Cerebellar nuclear complex (tissue), 1 donor: ENCODE measurements at places on chromosomes 13 and 19.

- no peak for DNase-seq
Observed at GRCh38 chr19:55373993-55374757, 2.5 kb upstream of the TMEM190 start.

DNA sequence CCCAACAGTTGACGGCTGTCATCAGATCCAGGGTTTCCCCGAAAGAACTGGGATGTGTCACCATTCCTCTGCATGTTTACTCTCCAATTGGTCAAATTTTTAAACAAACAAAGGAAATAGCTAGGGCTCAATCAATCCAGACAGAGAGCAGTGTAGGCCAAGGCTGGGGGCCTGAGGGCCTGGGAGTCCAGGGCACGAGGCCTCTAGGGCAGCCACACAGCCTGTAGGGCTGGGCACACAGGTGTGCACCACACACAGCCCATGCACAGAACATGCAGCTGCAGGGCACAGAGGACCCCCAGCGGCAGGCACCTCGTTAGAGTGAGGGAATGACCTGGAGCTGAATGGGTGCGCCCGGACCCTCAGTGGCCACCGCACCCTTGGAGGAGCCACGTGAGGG is 9.5 kb downstream of the MIER2 start:
- no peak for DNase-seq

DNA sequence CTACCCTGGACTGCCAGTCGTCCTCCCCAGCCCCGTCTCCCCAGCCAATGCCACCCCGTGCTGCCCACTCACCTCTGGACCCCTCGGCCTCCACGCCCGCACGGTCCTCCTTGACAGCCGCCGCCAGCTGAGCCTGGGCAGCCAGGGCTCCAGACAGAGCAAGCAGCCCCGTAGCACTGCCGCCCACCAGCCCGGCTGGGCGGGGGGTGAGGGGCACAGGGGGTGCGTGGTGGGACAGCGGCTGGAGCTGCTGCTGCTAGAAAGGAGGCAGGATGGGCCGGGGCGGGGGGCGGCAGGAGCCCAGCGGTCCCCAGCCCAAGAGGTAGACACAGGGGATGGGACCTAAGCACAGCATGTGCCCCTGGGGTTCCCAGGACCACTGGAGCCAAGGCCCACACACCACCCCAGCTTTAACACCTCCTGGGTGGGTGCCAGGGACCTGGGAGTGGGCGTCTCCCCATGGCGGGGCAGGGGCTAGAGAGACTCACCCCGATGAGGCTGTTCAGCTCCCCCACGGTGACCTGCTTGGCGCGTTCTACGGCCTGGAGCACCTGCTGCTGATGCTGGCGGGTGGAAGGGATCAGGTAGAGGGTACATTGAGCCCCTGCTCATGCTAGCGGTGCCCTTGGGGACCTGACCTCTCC is 9.7 kb downstream of the TLE2 start:
- DNase-seq = no peak

GRCh38 chr13:98858191-98858590 is 105.7 kb upstream of the SLC15A1 start:
- no peak for DNase-seq

GRCh38 chr13:99983499-99984401 is 2.2 kb downstream of the ZIC2 start:
- DNase-seq = no peak

DNA sequence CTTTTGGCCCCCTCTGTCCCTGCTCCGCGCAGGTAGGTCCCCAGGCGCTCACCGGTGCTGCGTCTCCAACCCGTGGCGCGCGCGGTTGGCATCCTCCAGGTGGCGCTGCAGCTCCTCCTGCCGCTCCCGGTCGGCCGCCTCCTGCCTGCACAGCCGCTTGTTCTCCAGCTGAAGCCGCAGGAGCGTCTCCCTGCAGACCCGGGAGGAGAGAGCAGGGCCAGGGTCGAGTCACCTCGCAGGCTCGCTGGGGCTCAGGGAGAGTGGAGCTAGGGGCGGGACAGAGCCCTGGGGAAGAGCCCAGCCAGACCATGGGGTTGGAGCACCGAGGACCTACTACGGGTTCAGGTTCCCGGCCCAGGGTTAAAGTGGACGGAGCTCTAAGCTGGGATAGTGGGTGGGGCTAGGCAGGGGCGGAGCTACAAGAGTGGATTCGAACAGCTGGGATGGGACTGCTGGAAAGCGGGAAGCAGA is 9.3 kb downstream of the HOOK2 start:
- DNase-seq = no peak

- DNase-seq = no peak
Observed at GRCh38 chr19:10110076-10110971, 1.2 kb upstream of the P2RY11 start.

- no peak for DNase-seq
Observed at GRCh38 chr19:48398102-48398374, 4.6 kb downstream of the GRIN2D start.
